ENCODE measurements at places on chromosomes 6 and 20.

DNA sequence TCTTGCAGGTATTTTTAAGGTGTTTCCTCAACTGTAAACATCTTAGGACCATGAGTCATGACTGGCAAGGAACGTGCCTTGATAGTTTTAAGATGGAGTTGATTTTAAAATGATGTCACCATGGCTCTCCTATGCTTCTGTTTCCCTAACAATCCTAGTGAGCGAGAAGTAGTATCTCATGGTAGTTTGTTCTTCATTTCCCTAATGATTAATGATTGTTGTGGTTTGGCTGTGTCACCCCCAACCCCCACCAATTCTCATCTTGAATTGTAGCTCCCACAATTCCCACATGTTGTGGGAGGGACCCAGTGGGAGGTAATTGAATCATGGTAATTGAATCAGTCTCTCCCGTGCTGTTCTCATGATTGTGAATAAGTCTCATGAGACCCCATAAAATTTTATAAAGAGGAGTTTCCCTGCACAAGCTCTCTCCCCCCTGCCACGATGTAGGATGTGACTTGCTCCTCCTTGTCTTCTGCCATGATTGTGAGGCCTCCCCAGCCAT, 16.8 kb upstream of the BNIP5 start:
- DNase-seq: no peak

DNA sequence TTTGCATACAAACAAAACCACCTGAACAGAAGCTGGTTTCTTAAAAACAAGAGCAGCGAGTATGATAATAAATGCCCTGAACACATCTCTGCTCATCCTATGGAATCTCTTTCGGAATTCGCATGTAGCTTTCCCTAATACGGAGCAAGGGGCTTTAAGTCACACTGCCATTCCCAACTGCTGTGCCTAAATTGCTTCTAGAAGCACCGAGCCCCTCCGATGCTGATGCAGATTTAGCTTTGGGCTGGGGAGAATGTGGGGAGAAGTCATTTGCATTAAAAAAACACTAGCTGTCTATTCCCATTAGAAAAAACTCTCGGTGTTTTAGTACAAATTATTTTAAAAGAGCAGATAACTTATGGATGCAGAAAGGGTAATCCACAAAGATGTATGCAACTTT, 76.9 kb downstream of the CD83 start:
- DNase-seq: no peak

- DNase-seq: no peak
These were observed 15.6 kb upstream of the BICRAL start for GRCh38 chr6:42766163-42766670.

GRCh38 chr6:167664678-167665660, 161.7 kb upstream of the AFDN start:
- no peak for DNase-seq

DNA sequence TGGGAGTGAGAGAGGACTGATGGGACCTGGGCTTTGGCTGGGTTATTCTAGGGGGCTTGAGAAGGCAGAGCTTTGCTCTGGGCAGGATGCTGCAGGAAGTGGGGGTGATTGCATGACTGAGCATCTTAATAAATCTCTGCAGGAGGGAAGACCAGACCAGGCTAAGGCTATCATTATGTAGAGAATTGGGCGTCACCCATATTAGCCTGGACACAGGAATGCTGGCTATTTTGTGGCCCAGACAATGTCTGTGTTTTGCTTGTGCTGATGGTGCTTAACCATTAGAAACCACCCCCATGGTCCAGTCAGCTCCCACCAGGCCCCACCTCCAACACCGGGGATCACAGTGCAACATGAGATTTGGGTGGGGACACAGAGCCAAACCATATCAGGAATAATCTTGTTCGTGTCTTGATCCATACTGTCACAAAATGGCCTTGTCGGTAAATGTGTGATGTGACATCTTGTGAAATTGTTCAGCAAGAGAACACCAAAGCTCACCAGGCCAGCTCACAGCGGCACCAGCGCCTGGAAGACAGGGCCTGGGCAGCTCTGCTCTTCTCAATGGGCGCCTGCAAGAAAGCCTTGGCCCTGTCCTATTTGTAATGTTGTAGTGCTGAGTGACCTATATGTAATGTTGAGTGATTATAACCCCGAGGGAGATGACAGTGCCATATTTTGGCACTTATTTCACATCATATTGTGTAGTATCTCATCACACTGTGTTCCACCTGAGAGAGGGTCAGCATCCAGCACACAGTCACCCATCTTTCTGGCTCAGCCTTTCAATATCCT, 211.8 kb downstream of the QKI start:
- no peak for DNase-seq

GRCh38 chr6:33176906-33177305, 15.4 kb downstream of the COL11A2 start:
- no peak for DNase-seq

All from NCI-H187 (cell line).